Gastroesophageal sphincter (tissue), 4 donors: ENCODE measurements at places on chromosomes 16 and 17.
A peak's percentile ranks its signal among the peaks of the same experiment; 100 is the strongest.

- ATAC-seq: no peak
Measured at GRCh38 chr17:75694536-75694935, 26.7 kb upstream of the ITGB4 start.

GRCh38 chr17:81868674-81869220 is 2.4 kb downstream of the ARHGDIA start:
- ATAC-seq: peak; percentile 18

DNA sequence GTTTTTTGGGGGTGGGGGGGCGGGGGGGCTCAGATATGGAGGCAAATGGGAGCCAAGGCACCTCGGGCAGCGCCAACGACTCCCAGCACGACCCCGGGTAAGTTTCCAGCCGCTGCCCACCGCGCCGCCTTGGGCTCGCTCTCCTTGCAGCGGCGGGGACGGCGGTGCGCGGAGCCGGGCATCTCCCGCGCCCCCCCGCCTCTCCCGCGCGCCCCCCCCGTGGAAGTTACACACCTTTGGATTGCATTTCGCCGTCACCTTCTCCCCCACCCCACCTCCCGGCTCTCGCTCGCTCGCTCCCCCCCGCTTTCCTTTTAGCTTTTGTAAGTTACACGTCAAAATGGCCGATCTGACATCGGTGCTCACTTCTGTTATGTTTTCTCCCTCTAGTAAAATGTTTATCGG is 387 bp downstream of the MSI2 start:
- ATAC-seq: peak; percentile 38

GRCh38 chr17:82750241-82750908 is 1.5 kb upstream of the TBCD start:
- no peak for ATAC-seq

DNA sequence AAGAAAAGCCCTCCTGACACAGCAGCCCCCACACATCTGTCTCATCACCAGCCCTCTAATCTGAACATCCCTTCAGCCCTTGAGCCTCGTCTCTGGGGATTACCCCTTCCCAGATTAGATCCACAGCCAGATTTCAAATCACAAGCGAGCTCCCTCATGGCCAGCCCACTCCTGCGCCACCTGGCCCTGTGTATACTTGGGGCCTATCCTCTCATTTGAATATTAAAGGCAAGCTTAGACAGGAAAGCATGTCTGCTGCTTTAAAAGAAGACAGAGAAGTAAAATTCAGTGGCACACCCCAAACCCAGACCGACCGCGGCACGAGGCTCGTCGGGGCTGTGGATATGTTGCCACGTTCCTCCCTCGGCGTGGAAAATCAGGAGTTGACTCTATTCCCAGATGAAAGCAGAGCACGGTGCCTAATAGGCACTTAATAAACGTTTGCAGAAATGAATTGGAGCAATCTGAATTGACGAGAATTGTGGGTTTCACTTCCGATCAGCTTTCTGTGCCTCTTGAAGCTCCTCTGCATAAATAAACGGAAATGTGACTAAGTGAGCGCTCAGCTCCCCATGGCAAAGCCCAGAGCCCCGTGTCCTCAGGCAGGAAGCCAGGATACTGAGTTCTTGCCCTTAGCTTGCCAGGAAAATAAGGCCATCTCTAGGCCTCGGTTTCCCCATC is 108.0 kb downstream of the CCDC182 start:
- no peak for ATAC-seq
